ENCODE measurements at places on chromosomes 1 and 21. TPM values are rescaled to one million over a fixed set of nuclear protein-coding genes. Genes with fewer than 3 reads are reported as not detected.

CYP4A11 gene
- total RNA-seq: not detected

LHX8 gene
- total RNA-seq: not detected

TSPAN1 gene
- 28.4 TPM for total RNA-seq

LIN9 gene
- total RNA-seq: 3.7 TPM

BEND5 gene
- total RNA-seq: 0.21 TPM

ADAM30 gene
- not detected for total RNA-seq

MAEL gene
- not detected for total RNA-seq

CCNL2 gene
- 139 TPM for total RNA-seq

COL8A2 gene
- 1.5 TPM for total RNA-seq

TTC34 gene
- 0.07 TPM for total RNA-seq

SLC30A2 gene
- 0.07 TPM for total RNA-seq

NR0B2 gene
- total RNA-seq: not detected

DTL gene
- total RNA-seq: 0.34 TPM

Data from nasal cavity respiratory epithelium epithelial cell of viscerocranial mucosa (primary cell).